ENCODE measurements at places on chromosomes 3 and 15.

DNA sequence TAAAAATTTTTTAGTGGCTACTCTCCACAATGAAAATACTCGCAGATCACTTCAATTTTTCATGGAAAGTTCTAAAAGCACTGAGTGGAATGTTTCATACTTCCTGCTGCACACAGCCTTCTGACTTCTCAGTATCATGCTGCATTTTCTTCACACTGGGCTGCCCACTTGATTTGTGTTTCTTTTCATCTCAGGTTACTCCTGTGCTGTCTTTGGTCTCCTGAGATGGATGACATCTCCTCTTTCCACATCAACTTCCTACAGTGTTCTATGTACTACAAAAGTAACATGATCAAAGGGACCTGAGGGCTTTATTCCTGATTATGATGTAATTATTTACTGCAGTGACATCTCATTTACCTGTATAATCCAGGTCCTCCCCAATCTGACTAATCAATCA is 927.7 kb downstream of the ROBO2 start:
- DNase-seq = no peak

GRCh38 chr15:100663086-100663914 is 60.9 kb downstream of the ASB7 start:
- DNase-seq = no peak

DNA sequence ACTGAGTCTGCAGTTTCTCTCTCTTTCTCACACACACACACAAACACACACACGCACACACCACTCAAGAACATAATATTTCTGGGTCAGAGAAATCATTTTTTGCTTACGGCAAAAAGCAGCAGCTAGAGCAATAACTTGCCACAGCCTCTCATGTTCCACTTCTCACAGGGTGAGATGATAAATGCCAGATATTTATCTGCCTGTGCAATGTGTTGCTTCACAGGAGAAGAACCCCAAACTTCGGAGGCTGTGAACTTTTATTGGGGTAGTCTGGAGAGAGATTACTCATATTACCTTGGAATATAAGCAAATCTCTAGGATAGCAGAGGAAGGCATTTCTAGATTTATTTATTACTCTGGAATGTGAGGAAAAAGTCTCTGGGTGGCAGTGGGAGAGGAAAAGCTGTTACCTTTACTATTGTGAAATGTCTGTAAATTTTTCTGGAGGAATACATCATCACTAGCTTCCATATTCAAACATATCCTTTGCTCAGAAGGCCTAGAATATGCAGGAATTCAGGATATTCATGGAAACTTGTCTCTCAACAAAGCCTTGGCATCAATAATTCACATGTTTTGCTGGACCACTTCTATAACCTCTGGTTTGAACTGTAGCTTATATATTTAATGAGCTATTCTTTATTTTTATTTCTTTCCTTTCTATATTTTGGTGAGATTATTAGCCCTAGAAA is 369.2 kb downstream of the NSUN3 start:
- no peak for DNase-seq

DNA sequence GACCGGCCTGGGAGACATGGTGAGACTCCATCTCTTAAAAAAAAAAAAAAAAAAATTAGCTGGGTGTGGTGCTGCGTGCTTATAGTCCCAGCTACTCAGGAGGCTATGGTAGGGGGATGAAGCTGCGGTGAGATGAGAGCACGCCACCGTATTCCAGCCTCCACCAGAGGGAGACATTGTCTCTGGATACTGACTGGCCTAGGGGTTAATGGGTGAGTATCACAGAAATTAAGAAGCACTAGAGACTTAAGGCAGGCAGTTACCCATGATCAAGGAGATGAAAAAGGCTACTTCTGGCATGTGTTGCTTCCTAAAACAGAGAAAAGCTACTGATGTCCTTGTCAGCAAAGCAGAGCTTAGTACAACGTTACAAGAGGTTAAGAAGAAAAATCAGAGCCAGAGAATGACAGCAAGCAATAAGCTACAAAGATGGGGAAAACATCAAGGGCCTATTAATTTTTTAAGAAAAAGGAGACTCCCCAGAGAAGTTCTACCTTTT is 8.6 kb downstream of the TFRC start:
- peak; percentile 26 for DNase-seq

DNA sequence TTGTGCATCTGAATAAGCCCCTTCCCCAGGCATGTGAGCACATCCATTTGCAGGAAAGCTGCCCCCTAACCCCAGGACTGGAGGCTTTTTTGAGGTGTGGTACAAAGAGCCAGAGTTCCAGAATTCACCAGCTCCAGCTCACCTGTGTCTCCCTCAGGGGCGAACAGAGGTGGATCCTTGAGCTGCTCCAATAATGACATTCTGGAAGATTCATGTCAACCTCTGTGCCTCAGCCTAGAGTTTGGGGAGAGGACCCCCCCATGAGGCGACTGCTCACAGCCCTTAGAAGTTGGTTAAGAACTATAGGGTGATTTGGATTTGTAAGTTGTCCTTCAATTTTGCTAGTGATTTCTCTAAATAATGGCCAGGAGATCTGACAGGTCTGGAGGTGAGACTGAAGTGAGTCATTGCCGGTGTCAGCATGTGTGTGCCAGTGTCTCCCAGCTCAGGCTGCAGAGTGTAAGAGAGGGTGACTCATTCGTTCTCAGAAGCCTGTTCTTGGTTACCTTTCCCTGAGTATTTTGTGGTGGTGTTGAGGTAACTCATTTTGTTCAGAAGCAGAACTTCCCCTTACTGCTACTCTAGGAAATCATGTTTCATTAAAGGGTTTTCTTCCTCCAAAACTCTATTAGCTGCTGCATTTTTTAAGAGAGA is 136.9 kb upstream of the TOPAZ1 start:
- DNase-seq = no peak

DNA sequence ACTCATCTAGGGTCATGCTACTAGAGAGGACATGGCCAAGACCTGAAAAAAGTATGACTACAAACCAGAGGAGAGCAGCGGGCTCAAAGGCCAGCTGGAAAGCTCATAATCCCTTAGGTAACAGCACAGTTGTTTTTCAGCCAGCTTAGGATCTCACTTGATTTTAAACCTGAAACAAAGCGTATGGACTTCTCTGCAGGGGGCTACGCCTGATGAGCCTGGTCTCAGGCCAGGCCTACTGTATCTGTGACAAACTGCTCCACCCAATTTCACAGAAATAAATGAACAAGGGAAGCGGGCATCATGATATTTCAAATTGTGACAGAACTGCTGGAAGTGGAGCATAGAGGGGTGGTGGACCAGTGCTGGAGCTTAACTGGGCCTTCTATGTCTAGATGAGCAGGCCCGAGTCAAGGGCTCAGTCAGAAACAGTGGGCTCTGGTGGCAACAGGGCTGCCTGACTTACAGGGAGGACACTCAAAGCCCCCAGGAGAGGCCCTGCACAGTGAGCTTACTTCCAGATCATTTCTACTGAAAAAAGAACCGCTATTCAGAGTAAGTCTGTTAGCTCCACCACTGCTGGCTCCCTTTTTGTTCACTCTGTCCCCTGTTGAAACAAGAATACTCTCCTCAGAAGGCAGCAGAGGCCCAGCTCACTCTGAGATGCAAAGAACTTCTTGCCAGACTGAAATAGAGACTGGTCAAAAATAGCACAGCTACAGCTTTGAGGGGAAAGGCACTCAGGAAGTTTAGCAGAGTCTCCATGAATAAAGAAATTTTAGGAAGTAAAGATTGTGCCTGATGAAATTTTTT is 47.0 kb downstream of the LRIG1 start:
- DNase-seq = no peak

DNA sequence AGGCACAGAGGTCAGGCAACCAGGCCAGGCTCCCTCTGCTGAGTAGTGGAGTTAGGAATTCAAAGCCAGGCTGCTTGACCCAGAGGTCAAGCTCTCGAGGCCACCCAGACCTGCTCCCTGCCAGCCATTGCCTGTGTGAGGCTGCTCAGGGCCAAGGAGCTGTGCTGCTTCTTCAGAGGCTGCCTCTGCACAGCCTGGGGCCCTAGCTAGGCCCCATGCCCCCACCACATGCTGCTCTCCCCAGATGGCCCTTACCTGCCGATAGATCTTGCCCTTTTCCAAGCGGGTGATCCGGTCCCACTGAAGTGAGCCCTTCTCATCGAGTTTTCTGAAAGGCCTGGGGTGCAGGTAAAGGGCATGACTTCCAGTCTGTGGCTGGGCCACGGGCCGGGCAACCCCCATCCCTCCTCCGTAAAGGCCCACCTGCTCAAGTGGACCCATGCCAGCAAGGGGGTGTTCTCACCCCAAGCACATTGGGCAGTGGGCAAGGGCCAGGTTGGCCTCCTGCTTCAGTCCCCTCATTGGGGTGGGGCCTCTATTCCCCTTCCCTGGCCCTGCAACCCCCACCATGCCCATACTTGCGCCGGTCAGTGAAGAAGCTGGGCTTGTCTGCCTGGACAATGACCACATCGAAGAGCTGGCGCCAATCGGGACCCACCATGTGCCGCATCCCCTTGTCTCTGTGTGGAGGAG is 6.5 kb downstream of the NT5DC2 start:
- no peak for DNase-seq

DNA sequence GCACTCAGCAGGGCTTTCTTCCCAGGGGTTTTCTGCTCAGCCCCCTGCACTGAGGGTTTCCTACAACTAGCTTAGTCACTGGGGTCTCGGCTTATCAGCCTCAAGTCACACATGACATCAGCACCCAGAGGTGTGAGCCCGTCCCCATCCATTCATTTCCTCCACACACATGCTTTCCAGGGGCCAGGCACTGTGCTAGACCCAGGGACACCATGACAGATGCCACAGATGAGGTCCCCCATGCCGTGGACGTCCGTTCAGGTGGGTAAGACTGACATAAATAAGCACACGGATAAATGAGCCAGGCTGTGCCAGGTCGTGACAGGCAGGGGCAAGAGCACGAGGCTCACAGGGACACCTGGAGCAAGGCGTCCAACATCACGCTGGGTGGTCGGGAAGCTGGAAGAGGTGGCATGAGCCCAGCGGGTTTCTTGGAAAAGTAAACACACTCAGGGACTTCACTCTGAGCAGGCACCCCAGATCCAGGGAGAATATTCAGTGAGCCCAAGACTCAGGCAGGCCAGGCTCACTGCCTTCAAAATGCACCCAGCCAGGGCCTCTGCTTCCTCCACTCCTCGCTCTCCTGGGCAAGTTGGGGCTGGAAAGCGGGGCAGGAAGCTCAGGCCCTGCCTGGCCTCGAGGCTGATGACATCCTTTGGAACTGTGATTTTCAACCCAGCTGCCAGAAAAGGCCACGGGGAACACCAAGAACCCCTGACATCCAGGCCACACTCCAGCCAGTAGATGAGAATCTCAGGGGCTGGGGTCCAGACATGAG is 139.3 kb downstream of the CHSY1 start:
- no peak for DNase-seq

GRCh38 chr3:151976211-151977050 is 103.0 kb downstream of the SUCNR1 start:
- peak; percentile 73 for DNase-seq

DNA sequence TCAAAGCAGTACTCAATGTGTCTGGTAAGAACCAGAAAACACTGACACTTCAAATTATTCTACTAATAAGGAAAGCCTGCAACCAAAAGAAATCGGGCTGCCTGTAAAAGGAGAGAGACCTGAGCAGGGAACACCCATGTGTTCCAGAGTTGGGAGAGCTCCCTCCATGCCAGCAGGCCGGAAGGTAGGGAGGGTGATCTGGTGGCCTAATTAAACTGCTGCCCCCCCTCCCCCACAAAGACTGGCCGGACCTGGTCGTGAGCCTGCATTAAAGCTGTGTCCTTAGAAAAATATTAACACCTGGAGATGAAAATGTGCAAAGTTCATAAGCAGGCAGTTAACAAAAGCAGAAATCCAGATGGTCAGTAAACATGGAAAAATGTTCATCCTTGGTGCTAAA is 170.6 kb upstream of the BHLHE40 start:
- DNase-seq = no peak

- DNase-seq = no peak
These were observed 5.0 kb downstream of the BCL2A1 start for GRCh38 chr15:79965846-79966630.

GRCh38 chr3:14273901-14274611 is 95.4 kb downstream of the LSM3 start:
- DNase-seq = no peak

- DNase-seq = no peak
These were observed 166.4 kb downstream of the ATG7 start for GRCh38 chr3:11438646-11439045.

DNA sequence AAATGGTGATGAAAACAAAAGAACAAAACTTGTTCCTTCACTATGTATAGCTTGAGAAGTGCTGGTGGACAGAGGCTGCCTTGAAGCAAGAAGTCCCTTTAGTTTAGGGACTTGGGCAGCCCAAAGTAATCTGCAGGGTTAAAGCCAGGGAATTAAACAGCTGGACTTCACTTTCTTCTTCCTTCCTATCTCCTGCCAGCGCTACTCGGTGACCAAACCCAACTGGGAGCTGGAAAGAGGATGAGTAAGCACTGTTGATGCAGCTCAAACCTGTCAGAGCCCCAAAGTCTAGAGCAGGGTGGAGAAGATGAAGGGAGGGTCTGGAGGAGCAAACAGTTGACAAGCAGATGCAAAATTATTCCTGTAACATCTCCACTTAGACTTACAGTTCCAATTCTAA is 73.1 kb upstream of the FBN1 start:
- DNase-seq = no peak

DNA sequence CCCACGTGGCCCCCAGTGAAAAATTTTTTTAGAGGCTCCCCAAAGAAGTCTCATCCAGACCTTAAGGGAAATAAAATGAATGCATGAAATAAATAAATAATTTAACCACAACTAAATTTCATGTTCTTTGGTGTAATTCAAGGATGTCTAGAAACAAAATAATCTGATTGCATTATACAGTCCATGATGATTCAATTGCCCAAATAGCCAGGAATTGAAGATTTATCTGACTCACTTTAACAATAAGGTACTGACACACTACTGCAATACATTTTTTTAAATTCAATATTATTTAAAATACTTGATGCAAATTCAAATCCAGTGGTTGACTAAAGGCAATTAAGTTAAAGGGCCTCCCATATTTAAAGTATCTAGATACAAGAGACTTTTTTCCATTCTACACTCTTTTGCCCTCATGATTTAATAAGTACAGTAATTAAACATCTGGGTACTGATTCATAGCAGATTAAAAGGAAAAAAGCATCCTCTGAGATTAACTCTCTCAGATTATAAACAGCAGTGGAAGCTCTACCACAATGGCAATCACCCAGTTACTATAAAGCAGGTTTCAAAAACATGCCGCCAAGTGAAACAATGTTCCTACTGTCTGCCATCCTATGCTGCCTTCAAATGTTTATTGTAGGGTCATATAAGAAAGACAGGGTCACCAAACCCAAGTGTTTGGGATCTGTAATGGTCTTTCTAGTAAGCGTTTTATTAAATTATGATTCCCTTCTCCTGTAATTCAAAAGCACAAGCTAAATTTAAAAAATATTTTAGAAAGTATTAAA is 9.9 kb downstream of the UQCC5 start:
- DNase-seq = no peak

- DNase-seq = peak; percentile 65
These were observed 1.3 kb downstream of the MED12L start for GRCh38 chr3:151086484-151087456.

GRCh38 chr15:53331328-53332190 is 427.9 kb downstream of the WDR72 start:
- DNase-seq = no peak

GRCh38 chr15:100762289-100762688 is 117.3 kb upstream of the ALDH1A3 start:
- DNase-seq = no peak
